ENCODE measurements at places on chromosomes 11 and 22.

DNA sequence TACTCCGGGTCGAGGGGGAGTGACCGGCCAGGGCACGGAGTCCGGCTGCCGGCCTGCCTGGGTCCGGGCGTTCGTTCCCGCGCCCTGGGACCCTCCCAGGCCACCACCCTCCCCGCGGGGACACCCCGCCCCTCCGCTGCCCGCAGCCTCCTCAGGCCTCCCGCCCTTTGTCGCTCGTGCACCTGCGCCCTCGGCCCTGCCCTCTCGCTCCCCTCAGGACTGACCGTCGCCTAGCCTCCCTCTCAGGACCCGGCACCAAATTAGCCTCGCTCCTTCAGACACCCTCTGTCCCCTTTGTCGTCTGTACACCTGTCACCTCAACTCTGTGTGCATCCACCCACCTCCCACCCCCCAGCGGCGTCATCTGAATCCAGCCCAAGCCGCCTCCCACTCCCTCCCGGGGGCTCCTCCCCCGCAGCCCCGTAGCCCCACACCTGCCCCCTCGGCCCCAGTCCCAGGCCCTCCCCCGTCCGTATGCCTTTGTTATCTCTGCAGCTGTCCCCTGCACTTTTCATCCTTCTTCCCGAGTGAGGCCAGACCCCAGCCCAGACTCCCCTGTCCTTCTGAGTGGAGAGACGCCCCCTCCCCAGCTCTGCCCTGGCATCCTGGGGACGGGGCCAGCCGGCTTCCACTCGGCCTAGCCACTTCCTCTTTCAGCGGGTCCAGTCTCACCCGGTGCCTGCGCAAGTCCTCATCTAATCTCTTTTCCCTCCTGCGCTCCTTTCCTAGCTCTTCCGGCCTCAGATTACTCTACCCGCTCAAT is 643 bp downstream of the TIGD3 start:
- DNase-seq = peak; percentile 43

- DNase-seq = no peak
Observed at GRCh38 chr11:15836795-15837194, 519.6 kb downstream of the SOX6 start.

DNA sequence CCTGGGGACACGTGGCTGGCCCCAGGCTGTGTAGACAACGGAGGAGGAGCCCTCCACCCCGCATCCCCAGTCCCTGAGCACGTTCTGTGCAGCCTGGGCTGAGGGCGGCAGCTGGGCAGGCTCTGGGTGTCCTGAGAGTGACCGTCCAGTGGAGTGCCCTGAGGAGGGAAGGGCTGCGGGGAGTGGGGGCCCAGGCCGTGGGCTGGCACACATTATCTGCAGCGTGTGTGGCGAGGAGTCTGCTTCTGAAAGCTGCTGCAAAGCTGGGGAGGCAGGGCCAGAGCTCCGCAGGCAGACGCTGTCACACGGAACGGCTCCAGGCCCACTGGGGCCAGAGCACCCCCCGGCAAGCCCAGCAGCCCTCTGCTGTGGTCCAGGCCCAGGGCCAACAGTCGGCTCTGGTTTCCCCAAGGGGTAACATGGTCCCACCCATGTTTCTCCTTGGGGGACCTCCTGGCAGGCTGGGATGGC is 835 bp upstream of the ANO9 start:
- no peak for DNase-seq

GRCh38 chr22:41193829-41194228 is 11.3 kb upstream of the L3MBTL2 start:
- no peak for DNase-seq

DNA sequence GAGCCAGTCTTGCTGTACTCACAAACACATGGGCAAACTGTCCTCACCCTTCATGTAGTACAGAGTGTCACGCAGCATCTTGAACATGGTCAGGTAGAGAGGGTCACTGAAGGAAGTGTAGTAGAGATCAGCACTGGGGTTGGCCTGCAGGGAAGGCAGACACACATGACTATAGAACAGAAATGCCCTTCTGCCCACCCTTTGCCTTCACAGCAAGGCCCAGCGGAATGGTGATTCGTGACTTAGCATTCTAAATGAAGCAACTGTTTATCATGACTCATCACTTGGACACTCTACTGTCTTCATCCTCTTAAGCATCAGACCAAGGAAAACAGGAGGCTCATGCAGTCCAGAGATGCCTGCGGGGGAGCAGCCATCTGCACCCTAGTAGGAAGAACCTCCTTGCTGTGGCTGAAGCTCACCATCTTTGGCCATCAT is 33.4 kb downstream of the SERPIND1 start:
- DNase-seq = no peak

DNA sequence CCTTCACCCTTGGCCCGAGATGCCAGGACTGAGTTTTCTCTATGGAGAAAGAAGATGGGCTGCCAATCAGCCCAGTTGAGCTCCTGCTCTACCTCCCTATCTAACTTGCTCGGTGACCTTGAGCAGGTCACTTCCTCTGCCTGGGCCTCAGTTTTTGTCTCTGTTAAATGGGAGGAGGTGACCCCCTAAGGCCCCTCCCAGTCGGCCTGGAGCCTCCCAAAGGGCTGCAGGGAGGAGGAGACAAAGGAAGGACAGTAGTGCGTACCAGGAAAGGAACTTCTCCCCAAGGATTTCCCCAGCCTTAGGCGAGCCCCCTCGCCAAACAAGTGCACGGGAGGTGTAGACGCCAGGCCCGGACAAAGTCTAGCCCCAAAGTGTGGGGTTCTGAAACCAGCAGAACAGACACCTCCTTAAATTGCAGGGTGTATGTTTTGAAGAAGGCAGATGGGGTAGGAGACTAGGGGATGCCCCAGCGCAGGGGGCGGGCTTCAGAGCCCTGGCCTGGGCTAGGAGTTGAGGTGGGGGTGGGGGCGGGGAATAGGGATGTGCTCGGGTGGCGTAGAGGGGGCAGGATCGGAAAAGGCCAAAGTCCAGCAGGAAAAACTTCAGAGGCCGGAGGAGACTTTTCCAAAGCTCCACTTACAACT is 1.0 kb downstream of the CBX7 start:
- DNase-seq = no peak

DNA sequence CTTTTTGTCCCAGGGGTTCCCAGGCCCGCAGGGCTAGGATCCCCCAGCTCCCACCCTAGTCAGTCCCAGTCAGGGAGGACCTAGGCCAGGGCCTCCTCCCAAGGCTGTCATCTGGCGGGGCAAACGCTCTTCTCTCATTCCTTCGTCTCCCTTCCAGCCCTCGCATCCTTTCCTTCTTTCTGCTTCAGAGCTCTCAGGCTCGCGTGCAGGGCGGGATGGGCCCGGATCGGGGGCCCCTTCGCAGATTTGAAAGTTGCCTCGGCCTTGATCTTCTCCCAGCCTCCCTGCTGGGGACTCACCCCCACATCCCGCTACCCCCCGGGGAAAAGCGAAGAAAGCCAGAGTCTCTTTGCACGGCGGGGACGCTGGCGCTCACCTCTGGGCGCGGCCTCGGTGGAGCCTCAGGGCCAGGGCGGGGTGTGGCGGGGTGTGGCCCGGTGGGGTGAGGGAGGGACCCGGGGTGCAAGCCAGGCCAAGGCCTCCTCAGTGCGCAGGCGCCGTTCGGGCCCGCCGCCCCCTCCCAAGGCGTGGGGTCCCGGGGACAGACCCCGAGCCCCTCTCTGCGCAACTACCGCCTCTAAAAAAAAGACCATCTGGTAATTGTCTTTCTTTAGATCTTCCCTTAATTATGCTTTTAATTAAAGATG is 14.8 kb upstream of the PAX6 start:
- no peak for DNase-seq

DNA sequence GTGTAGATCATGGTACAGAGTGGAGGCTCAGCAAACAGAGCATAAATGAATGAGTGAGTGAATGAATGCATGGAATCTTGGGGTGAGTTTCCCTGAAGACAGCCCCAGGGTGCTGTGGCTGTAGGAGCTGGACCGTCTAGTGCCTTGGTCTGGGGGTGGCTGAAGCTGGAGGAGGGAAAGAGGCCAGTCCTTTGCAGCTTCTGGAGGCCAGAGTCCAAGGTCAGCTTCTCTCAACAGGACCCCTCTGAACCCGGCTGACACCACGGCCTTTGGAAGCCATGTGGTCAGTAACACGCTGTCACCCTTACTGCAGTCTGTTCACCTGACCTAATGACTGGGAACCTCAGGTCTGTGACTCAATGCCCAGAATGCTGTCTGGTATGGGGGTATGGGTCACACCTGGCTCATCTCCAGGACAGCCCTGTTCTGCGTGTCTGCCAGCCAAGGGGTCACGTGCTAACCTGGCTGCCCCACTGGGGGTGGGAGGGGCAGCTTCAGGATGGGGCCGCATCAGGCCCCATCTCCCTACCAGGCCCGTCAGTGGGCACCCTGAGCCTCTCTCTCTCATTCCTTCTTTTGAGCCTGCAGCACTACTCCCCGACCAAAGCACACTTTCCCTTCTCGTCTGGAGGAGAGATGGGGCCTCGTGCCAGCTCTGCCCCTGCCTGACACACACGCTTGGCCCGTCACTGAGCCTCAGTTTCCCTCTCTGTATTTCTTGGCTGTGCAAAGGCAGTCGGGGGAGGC is 24.1 kb upstream of the CHKA start:
- no peak for DNase-seq

- DNase-seq = no peak
Observed at GRCh38 chr11:62622476-62623089, 797 bp upstream of the B3GAT3 start.
